Central memory CD4-positive, alpha-beta T cell (primary cell): ENCODE measurements at places on chromosomes 1 and 21.

DNA sequence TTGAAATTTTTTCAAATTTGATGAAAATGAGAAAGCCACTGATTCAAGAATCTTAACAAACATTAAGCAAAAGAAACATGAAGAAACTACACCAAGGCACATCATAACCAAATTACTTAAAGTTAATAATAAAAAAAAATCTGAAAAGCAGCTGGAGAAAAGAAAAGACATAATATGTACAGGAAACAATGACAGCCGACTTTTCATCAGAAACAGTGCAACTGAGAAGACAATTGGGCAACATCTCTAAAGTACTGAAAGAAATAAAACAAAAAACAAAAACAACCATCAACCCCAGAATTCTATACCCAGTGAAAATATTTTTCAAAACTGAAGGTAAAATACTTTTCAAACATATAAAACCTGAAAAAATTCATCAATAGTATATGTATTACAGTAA lies 73.8 kb upstream of the DMRTA2 start:
- DNase-seq: no peak

GRCh38 chr1:15742339-15742801 lies at the start of gene TMEM82:
TSS of gene TMEM82 (plus strand) at chr1:15742499. CDS start at chr1:15742560, 61 bp downstream.
- DNase-seq: no peak

DNA sequence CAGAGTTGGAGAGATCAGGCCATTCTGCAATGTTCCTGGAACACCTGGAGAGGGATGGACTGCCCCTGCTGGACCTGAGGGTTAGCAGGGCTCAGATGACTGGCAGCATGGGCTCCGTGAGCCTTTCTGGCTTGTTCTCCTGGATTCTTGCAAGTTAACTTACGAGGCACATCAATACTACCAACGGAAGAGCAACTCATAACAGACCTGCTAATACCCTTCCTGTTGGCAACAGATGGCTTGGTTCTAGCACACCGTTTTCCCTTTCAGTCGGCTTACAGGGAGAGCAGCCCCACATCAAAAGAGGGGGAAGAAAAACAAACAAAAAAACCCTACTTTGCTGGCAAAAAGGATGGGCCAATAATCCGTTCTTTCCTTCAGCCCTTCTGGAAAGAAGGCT lies 47.9 kb downstream of the SLC66A1 start:
- no peak for DNase-seq

DNA sequence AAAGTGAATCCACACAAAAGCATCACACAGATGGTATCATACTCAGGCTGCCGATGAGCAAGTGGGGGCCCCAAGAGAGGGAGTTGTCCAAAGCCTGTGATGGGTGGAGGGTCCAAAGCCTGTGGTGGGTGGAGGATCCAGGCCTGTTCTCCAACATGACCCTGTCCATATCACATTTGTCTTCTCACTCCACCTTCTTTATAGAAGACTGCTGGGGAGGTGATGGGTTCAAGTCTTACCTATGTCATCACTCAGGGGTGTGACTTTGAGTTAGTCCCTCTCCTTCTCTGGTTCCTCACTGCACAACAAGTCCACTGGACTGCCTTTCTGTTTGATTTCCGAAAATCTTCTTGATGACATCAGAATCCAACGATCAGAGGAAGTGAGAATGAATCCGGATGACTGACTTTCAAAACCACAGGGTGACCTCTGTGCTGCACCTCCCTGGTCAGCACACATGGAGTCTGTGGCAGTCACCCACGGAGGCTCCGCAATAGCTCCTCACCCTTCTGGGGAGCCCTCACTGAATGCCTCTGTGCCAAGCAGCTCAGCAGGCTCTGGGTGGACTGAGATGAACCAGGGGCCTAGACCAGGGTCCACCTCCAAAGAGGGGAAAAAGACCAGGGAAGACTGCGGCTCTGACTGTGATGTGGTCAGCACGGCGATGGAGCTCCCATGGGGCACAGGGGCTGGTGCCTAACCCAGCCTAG lies 166.8 kb downstream of the HIVEP3 start:
- no peak for DNase-seq

DNA sequence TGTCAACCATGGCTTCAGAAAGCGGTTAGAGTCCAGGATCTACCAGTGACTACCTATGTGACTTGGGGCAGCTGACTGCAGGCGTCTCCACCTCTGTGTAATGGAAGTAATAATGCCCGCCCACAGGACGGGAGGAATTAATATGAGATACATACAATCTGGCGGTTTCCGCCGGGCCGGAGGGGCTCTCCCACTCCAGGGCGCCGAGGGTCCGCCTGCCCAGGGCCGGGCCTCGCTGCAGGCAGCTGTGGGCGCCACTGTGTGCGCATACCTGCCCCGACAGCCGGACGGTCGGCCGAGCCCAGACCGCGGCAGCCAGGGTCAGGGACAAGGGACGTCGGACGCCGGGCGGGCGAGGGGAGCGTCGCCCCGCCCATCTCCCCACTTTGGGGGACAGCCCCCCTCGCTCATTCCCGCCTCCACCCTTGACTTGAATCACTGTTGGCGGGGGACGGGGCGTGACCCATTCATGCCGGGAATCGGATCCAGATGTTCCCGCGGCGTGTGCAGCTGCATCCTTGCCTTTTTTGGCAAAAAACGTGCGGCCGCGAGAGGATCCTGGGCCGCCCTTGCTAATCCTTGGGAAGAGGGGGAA lies 6.0 kb upstream of the SF3A3 start:
- peak; percentile 18 for DNase-seq

DNA sequence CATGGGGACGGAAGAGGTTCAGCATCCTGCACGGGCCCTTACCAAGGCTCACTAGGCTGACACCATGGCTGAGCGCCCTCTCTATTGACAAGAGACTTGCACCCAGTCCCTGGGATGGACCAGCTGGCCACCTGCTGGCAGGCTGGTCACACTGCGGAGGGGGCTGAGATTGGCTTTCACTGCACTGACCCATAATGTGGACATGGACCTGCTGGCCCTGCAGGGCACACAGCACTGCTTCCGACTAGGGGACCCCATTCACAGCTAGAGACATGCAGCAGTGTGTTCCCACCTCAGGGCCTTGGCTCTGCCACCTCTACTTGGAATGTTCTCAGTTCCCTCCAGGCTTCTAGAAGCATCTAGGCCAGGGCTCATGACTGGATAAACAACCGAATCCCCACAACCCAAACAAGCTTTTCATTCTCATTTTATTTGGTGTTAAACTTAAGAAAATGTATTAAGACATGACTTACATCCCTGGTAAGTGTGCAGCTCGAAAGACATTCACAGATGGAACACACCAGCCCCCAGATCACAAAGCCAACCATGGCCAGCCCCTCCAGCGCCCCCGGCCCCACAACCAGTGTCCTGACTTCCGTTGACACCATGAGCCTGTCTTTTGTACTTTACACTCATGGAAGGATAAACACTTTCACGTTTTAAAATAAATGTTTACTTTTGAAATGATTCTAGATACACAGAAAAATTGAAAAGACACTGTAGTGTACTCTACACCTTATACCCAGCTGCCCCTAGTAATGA lies 9.3 kb upstream of the SRARP start:
- DNase-seq: no peak

DNA sequence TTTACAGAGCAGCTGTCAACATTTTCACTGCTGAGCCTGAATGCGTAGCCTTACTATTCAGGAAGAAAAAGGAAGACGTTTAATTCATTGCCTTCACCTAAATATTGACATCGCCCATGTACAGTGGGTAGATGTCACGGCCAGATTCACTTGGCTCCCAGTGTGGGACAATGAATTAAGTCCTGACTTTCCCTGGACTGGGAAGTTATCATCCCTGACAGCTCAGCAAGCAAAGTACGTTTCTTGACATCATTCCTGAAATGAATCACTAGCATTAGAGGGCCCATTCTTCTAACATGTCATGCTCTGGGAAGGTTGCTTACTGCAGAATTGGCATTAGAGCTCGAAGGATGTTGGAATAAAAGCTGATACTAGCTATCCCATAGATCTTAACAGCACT lies 37.8 kb downstream of the LRRC53 start:
- DNase-seq: no peak
